Right cardiac atrium (tissue), 5 donors: ENCODE measurements at places on chromosomes 16 and 17. TPM values are rescaled to one million over a fixed set of nuclear protein-coding genes. Genes with fewer than 3 reads are reported as not detected.
A peak's percentile ranks its signal among the peaks of the same experiment; 100 is the strongest.

- DNase-seq: peak; percentile 58
Observed at GRCh38 chr16:85171759-85172454, 59.6 kb upstream of the CIBAR2 start.

- DNase-seq: no peak
Observed at GRCh38 chr16:535446-536405, 8.2 kb downstream of the CAPN15 start.

DNA sequence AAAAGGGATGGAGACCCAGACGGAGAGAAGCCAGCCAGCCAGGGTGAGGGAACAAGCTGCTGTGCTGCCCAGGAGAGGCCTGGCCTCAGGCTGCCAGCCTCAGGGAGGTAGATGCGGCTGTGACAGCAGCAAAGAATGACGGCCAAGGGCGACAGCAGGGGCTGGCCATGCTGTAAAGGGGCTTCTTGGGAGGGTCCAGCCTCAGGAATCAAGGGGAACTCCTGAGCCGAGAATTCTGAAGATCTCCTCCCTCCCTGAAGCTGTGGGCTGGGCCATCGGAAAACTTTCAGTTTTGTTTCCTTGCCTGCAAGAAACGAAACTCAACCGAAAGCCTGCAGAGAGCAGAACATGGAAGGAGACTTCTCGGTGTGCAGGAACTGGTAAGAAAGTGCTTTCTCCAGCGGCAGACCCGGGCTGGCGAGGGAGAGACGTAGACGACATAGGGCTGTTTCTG is at the start of gene XAF1:
Gene XAF1 (plus strand): TSS at position 316 of the 454 bp plus-strand sequence. CDS start 33 bp downstream, at position 349.
- peak; percentile 66 for DNase-seq

DNA sequence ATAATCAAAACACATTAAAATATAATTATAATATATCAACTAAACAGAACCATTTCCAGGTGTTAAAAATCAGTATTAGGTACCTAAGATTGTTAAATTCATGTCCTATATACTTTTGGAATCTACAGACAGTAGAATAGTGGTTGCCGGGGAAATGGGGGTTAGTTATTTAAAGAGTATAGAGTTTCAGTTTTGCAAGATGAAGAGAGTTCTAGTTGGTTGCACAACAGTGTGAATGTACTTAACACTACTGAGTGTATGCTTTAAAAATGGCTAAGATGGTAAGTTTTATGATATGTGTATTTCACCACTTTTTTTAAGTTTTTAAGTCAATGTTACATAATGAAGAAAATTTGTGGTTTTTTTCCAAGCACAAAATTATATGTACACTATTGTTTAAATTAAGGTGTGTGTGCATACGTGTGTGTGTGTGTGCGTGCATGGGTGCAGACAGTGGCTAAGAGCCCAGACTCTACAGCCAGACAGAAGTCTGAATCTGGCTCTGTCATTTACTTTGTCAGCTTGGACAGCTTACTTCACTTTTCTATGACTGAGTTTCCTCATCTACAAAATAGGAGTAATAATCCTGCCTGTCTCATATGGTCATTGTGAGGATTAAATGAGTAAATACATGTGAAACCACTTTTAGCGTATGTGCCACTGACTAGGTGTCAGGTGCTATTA is 25.3 kb upstream of the PHAF1 start:
- DNase-seq: no peak

DNA sequence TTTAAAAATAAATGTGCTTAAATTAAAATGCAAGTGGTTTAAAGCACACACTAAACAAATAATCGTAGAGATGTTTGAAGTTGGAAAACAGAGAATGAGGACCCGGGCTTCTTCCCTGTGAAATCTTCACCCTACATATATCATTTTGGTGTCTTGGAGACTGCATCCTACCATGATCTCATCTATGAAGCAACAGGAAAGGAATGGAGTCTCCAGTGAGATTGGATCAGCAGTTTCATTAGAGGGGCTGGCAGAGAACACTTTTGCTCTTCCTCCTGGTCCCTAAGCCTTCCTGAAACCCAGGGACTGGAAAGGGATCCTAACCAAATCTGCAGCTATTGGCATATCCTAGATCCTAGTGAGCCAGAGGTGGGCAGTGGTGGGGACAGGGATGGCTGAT is 85.0 kb downstream of the GRIN2A start:
- DNase-seq: no peak

PIMREG gene
- 0.54 TPM for total RNA-seq

DNA sequence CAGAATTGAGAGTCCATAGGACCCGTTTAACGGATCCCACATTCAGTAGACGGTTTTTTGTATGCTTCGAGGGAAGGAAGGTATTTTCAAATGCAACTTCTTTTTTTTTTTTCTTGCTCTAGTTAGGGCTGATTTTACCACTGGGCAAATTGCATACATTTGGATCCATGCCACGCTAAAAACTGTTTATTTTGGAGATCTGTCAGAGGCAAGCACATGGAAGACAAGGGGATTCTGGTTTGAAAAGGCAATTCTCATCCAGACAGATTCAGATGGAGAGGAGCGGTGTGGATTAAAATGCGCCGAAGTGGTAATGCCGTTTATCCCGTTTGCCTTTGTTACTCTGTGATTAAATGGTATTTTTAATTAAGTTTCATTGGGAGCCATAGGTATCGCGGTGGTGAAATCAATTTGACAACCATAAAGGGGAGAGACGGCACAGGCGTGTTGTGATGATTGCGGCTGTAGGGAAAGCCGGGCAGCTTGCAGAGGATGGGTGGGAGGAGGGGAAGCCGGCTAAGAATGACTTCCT is 170.4 kb downstream of the IRX3 start:
- DNase-seq: no peak

GRCh38 chr16:28082624-28083023 is 19.1 kb upstream of the GSG1L start:
- no peak for DNase-seq

DNA sequence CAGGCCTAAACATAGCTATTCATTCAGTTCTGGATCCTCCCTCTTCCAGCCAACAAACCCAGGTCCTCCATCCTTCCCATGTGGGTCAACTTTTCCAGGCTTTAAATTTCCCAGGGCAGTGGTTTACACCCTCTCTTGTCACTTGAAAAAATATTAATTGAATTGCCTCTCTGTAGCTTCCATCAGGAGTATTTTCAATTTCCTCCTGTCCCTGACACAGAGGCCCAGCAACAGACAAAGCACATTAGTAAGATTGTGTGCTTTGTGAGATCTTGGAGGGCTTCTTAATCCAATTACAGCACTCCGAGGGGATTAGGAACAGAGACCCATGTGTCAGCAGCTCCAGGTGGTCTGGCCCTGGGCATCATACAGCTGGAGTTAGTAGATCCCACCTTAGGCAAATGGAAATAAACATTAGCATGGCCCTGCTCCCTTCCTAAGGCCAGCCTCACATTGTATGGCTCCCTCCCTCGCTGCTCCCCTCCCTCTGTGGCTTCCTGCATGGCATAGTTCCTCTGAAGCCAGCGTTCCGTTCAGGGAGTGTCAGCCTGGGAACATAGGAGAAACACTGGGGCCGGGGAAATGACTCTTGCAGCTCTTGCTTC is 132.7 kb upstream of the HSBP1 start:
- DNase-seq: no peak

- DNase-seq: no peak
Observed at GRCh38 chr17:12953156-12953555, 64.7 kb downstream of the ELAC2 start.

- DNase-seq: no peak
Observed at GRCh38 chr17:48513097-48513496, 17.7 kb downstream of the HOXB1 start.

- DNase-seq: peak; percentile 86
Observed at GRCh38 chr17:47733047-47733673, at the start of gene TBX21. TBX21 (plus strand) TSS chr17:47733236; CDS start chr17:47733455, 219 bp downstream.

GRCh38 chr17:81652906-81653771 is 3.2 kb downstream of the PDE6G start:
- no peak for DNase-seq

SPPL2C gene
- not detected for total RNA-seq

TEX19 gene
- total RNA-seq: not detected

- DNase-seq: peak; percentile 75
Observed at GRCh38 chr17:57881783-57882351, 32.0 kb upstream of the MRPS23 start.

DNA sequence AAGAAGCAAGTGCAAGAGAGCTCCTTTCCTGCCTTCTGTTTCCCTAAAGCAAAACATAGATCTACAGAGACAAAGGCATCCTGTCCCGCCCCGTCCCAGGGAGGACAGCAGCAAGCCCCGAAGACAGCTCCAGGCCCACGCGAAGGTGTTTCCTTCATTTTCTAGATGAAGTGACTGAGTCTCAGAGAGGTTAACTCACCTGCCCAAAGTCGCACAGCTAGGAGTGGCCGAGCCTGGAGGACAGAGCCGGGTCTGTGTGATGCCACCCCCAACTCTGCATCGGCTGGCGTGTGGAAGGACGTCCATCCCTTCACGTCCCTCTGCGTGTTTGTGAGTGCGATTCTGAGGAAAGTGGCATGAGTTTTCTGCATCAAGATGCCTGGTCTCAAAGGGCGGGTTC is 187.2 kb upstream of the CHMP6 start:
- DNase-seq: no peak
